Ovary (tissue), 10 donors: ENCODE measurements at places on chromosomes 1 and 21.

DNA sequence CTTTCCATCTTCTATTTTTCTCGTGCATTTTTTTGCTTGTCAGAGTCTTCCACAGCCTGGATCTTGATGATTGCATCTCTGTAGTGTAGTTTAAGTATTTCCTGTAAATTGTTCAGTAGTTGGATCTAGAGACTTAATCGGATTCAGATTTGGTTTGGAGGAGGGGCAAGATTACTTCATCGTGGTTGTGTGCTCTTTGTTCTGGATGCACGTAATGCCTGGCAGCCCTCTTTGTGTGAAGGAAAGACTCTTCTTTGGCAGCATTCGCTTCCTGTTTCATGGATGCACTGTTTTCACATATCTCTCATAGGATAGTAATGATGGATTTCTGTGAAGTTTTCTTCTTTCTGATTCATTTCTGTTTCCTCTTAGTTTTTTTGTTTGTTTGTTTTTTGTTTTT, 14.2 kb downstream of the SEMA4A start:
- no peak for DNase-seq
- no peak overlapping the region for H3K27ac ChIP-seq
- H3K27me3 ChIP-seq = no peaks in the 10 kb centered on the region
- H3K36me3 ChIP-seq = no peaks in the 10 kb centered on the region
- no peaks in the 10 kb centered on the region for H3K4me1 ChIP-seq

- DNase-seq = no peak
- H3K27me3 ChIP-seq = no peaks in the 10 kb centered on the region
- H3K27ac ChIP-seq = no peak overlapping the region
- H3K36me3 ChIP-seq = no peaks in the 10 kb centered on the region
- no peaks in the 10 kb centered on the region for H3K4me1 ChIP-seq
Observed at GRCh38 chr1:65292861-65293593, 16.3 kb upstream of the DNAJC6 start.

DNA sequence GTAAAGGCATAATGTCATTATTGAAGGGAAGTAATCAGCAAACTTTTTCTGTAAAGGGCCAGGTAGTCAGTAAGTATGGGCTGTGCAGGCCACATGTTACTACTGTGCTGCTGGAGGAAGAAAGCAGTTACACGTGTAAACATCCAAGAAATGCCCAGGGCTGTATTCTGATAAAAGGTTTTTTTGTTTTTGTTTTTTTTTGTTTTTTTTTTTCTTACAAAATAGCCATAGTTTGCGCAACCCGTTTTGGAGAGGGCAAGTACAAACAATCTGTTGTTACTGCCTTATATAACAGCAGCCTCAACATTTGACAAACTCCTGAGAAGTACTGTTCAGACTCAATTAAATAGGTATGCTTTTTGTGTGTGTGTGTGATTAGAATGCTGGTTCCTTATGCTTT, 26.7 kb upstream of the MTMR11 start:
- H3K4me3 ChIP-seq = no peak overlapping the region
- H3K4me1 ChIP-seq = peaks cover 7% of the 10 kb centered on the region
- H3K27me3 ChIP-seq = no peaks in the 10 kb centered on the region
- DNase-seq = peak; percentile 31

GRCh38 chr1:34774957-34775356, 6.1 kb upstream of the GJB3 start:
- H3K4me3 ChIP-seq = no peak overlapping the region
- H3K27me3 ChIP-seq = no peaks in the 10 kb centered on the region
- H3K36me3 ChIP-seq = no peaks in the 10 kb centered on the region
- no peak for DNase-seq
- no peaks in the 10 kb centered on the region for H3K4me1 ChIP-seq

DNA sequence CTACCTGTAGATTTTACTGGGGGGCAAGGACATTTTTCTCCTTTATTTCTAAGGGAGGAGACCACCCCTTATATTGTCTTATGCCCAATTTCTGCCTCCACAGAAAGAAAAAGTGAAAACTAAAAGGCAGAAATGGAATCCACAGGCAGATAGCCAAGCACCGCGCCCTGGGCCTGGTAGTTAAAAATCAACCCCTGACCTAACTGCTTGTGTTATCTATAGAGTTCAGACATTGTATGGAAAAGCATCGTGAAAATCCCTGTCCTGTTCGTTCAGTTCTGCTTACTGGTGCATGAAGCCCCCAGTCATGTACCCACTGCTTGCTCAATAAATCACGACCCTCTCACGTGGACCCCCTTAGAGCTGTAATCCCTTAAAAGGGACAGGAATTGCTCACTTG, 33.7 kb upstream of the IL6R start:
- H3K27ac ChIP-seq = no peak overlapping the region
- no peaks in the 10 kb centered on the region for H3K4me1 ChIP-seq
- H3K36me3 ChIP-seq = no peaks in the 10 kb centered on the region
- DNase-seq = no peak
- H3K4me3 ChIP-seq = no peak overlapping the region
- H3K27me3 ChIP-seq = no peaks in the 10 kb centered on the region

- no peaks in the 10 kb centered on the region for H3K36me3 ChIP-seq
- no peak for DNase-seq
- H3K4me3 ChIP-seq = peak overlapping the region; percentile 27
- H3K27me3 ChIP-seq = no peaks in the 10 kb centered on the region
- H3K27ac ChIP-seq = no peak overlapping the region
- H3K4me1 ChIP-seq = peaks cover 9% of the 10 kb centered on the region
Observed at GRCh38 chr1:119008483-119009311, 20.6 kb upstream of the TBX15 start.

DNA sequence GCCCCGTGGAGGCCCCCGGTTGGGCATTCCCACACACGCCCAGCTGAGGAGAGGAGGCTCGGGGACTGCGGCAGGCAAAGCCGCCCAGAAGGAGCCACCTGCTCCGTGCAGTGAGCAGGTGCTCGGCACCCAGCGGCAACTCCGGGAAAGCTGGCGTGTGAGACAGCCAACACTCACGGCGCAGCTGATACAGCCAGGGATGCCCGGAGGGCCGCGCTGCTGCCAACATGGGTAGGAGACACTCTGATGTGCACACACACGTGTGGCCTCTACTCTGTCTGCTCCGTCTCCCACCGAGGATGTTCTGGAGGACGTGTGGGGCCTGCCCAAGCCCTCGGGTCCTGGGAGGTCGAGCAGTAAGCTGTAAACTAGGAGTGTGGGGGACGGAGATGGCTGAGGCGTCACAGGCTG, 12.9 kb downstream of the MORN1 start:
- peaks cover 4% of the 10 kb centered on the region for H3K4me1 ChIP-seq
- no peak overlapping the region for H3K27ac ChIP-seq
- no peaks in the 10 kb centered on the region for H3K36me3 ChIP-seq
- no peaks in the 10 kb centered on the region for H3K27me3 ChIP-seq

DNA sequence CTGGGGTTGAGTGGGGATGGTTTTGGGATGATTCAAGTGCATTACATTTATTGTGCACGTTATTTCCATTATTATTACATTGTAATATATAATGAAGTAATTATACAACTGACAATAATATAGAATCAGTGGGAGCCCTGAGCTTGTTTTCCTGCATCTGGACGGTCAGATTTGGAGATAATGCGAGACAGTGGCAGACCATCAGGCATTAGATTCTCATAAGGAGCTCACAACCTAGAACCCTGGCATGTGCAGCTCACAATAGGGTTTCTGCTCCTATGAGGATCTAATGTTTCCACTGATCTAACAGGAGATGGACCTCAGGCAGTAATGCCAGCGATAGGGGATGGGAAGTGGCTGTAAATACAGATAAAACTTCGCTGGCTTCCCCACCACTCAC, 77.9 kb upstream of the LRRC53 start:
- no peak for DNase-seq
- H3K27me3 ChIP-seq = no peaks in the 10 kb centered on the region
- H3K36me3 ChIP-seq = no peaks in the 10 kb centered on the region
- no peak overlapping the region for H3K4me3 ChIP-seq

DNA sequence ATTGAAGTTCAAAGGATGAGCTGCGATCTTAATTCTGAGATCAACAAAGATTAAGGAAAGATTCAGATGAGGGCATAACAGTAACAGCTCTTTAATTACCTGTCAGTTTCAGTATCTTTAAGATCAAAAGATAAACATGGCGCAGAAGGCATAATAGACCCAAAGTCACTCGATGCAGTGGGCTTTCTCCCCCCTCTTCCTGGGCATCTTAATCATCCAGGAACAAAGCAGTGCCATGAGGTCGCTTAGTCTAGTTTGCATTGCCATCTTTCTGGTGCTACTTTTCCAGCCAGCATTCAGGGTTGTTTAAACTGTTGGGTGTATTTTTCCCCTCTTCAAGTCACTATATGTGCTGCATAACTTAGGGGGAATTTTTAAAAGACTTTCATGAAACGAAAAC, 72.3 kb downstream of the HUNK start:
- no peaks in the 10 kb centered on the region for H3K36me3 ChIP-seq
- H3K4me3 ChIP-seq = no peak overlapping the region
- no peaks in the 10 kb centered on the region for H3K27me3 ChIP-seq
- no peak for DNase-seq
- H3K27ac ChIP-seq = no peak overlapping the region
- H3K4me1 ChIP-seq = peaks cover 3% of the 10 kb centered on the region

DNA sequence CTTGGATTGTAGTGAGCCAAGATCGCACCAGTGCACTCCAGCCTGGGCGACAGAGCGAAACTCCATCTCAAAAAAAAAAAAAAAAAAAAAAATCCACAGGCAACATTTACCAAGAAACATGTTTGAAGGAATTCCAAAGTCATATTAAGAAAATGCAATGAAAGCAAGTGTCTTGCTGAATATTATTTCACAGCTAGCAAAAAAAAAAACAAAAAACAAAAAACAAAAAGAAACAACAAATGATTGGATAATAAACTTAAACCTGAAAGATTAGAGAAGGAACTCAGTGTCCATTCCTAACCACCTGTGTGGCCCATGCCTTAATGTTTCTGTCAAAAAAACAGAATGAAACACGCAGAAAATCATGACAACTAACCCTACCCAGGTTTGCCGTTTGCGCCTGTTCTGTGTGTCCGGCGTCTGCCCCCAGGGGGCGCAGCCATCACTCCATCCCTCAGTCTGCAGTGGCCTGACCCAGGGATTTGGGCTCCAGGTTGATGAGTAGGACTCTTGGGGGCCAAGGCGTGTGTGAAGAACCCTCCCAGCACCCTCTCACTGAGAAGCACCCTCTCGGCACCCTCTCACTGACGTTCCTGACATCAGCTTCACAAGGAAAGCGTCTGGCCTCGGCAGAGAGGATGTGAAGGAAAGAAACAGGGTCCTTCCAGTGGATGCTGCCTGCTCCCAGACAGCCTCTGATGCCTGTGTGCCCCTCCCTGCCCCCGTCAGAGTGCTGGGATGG, 19.2 kb upstream of the PTTG1IP start:
- DNase-seq = peak; percentile 46
- no peak overlapping the region for H3K4me3 ChIP-seq
- H3K27ac ChIP-seq = no peak overlapping the region

DNA sequence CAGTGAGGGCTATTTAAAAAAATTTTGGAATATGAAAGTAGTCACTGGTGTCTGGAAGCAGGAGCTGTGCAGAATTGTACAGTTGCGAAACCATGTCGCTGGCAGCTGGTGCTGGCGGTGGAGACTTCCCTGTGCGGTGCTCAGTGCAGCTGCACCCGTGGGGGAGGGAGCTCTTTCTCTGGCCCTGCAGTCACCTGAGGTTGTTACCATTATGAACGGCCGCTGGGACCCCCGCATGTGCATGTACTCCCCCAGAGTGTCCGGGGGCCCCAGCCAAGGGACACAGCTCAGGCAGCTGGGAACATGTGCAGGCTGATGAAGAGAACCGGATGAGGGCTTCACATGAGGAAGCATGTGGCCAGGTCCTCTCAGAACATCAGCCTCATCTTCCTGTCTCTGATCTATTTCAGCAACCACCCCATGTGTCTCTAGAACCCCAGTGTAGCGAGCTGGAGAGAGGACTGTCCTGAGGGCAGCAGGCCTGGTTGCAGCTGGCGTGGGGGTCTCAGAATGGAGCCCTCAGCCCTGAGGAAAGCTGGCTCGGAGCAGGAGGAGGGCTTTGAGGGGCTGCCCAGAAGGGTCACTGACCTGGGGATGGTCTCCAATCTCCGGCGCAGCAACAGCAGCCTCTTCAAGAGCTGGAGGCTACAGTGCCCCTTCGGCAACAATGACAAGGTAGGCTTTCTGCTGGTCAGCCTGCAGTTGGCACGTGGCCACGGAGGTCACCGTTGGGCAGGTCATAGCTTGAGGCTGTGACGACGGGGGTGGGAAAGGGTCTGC, at the start of gene TRPM2:
Gene TRPM2 (plus strand): TSS at position 431 of the 780 bp plus-strand sequence. CDS start 80 bp downstream, at position 511.
- H3K27me3 ChIP-seq = no peaks in the 10 kb centered on the region
- no peaks in the 10 kb centered on the region for H3K4me1 ChIP-seq

GRCh38 chr1:164969253-164969652, 387.3 kb downstream of the LMX1A start:
- no peaks in the 10 kb centered on the region for H3K27me3 ChIP-seq
- no peak overlapping the region for H3K27ac ChIP-seq
- no peaks in the 10 kb centered on the region for H3K36me3 ChIP-seq
- H3K4me1 ChIP-seq = no peaks in the 10 kb centered on the region

GRCh38 chr1:158812336-158812735, 18.8 kb upstream of the MNDA start:
- no peak for DNase-seq
- no peak overlapping the region for H3K4me3 ChIP-seq
- H3K27me3 ChIP-seq = no peaks in the 10 kb centered on the region
- no peaks in the 10 kb centered on the region for H3K36me3 ChIP-seq

GRCh38 chr1:219324629-219325367, 151.1 kb downstream of the LYPLAL1 start:
- H3K4me3 ChIP-seq = no peak overlapping the region
- no peaks in the 10 kb centered on the region for H3K4me1 ChIP-seq
- no peak for DNase-seq
- no peaks in the 10 kb centered on the region for H3K27me3 ChIP-seq
- H3K27ac ChIP-seq = no peak overlapping the region
- no peaks in the 10 kb centered on the region for H3K36me3 ChIP-seq

DNA sequence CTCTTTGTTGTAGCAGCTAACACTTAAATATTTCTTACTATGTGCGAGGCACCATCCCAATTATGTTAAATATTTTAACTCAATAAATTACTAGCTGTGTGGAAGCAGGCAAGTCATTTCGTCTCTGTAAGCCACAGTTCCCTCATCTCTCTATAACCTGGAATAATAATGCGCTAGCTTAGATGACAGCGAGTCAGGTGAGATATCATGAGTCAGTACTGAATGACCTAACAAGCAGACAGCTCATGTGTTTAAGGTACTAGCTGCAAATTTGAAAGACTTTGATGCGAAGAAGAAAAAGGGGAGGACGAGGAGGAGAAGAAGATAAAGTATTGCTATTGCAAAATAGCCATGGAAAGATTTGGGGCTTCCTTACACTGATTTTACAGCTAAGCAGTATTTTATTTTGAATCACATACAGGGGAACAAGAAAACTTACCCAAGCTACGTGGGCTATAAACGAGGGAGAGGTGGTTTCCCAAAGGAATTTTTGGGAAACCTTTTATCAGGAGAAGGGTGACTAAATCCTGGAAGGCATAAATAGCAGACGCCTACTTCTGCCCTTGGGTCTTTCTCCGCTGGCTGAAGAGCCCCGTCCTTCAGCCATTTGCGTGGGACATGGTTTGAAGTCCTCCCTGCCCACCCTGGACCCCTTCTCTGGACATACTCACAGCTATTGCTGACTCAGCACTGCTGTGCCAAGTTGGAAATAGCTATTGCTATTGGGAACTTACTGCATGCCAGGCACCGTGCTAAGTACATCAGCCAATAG, 8.9 kb downstream of the CITED4 start:
- no peaks in the 10 kb centered on the region for H3K27me3 ChIP-seq
- no peak for DNase-seq
- no peak overlapping the region for H3K27ac ChIP-seq
- H3K4me3 ChIP-seq = no peak overlapping the region
- H3K36me3 ChIP-seq = no peaks in the 10 kb centered on the region

GRCh38 chr1:180969434-180969833, 53.2 kb downstream of the STX6 start:
- H3K36me3 ChIP-seq = no peaks in the 10 kb centered on the region
- H3K4me3 ChIP-seq = no peak overlapping the region
- H3K27me3 ChIP-seq = no peaks in the 10 kb centered on the region
- no peaks in the 10 kb centered on the region for H3K4me1 ChIP-seq
- no peak for DNase-seq
